ENCODE measurements at places on chromosomes 4 and X.

DNA sequence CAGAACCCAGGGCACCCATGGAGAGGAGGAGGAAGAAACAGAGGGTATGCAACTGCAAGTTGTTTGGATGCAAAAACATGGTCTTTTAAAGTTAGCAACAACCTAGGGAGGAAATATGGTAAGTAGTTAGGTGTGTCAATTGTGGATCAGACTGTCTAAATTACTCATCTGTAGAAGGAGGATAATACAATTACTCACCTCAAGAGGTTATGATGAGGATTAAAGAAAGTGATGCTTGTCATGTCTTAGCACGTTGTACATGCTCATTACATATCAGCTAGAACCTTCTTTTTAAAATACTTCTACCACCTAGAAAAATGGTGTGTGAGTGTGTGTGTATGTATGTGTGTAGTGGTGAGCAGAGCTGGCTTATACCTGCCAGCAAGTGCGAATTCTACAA lies 2.3 kb upstream of the C1QTNF7 start:
- no peak for DNase-seq

DNA sequence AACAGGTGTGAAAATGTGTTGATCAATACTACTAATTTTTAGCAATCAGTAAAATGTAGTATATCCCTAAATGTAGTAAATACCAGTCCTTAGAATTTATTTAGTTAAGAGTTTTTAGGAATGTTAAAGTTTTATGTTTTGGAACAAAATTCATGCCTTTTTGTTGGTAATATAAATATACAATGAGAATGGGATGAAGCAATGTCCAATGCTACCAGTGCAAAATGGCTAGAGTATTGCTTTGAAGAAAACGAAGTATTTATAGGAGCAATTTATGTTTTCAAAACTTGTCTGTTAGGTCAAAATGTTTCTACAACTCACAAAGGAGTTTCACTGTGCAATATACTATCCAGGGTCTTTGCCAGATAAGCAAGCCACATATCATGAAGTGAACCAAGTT lies 851.5 kb downstream of the PCDH18 start:
- no peak for DNase-seq

GRCh38 chr4:4913628-4914027 lies 54.2 kb downstream of the MSX1 start:
- no peak for DNase-seq

- no peak for DNase-seq
Observed at GRCh38 chr4:146975527-146975926, 29.9 kb upstream of the TTC29 start.

GRCh38 chrX:118872102-118872566 lies 48.5 kb downstream of the ZCCHC12 start:
- DNase-seq: no peak

DNA sequence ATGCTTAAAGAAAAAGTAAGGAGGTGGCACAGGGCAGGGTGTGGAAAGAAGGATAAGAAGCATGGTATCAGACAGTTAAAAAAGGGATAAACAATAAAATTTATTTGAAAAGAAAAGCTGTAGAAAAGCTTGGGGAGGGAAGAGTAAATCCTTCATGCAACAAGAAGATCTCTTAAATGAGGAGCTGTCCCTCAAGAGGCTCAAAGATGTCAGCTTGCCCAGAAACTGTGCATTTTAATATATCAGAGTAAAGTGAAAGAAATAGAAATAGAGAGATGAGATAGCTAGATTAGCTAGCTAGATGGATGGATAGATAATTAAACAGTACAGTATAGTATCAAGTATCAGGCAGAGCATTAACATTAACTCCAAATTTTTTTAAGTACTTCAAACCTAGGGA lies 170.3 kb downstream of the LDB2 start:
- DNase-seq: no peak

- DNase-seq: no peak
Observed at GRCh38 chr4:17284323-17285175, 227.3 kb downstream of the QDPR start.

GRCh38 chr4:188988131-188988530 lies 848.9 kb downstream of the TRIML1 start:
- no peak for DNase-seq

DNA sequence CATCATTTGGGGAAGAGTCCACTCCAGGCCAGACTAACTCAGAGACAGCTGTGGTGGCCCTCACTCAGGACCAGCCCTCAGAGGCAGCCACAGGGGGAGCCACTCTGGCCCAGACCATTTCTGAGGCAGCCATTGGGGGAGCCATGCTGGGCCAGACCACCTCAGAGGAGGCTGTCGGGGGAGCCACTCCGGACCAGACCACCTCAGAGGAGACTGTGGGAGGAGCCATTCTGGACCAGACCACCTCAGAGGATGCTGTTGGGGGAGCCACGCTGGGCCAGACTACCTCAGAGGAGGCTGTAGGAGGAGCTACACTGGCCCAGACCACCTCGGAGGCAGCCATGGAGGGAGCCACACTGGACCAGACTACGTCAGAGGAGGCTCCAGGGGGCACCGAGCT lies 3.3 kb upstream of the ERAS start:
- no peak for DNase-seq

DNA sequence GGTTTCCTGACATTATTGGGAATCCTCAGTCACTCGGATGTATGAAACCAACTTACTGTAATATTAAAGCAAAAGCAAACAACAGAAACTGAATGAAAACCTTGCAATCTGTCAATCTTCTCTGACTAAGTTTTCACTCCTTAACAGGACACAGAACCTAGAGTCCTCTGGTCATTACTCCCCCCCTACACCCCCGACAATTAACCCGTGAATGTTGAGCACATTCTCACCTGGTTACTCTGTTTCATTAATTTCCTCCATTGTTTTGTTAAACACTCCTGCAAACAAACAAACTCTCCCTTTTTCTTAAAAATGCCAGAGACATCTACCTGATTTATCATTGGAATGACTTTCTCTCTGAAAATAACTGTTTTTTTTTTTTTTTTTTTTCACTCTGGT lies 469.0 kb upstream of the PRKX start:
- DNase-seq: no peak

DNA sequence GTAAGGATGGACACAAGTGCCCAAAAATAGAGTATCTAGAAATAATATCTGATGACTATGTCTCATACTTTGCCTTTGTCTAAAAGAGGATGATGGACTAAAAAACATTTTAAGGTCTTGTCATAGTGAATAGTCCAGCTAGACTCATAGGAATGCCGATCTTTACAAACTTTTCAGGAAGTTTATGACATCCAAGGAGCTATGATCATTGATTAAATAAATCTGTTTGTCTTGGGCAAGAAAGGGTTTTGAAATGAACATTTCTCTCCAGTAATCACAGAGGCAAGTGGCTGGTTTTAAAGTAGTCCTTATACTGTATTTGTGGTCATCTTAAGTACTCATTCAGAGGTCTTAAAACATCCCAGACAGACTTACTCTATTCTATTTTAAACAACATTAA lies 109.8 kb downstream of the MAPK10 start:
- DNase-seq: no peak

DNA sequence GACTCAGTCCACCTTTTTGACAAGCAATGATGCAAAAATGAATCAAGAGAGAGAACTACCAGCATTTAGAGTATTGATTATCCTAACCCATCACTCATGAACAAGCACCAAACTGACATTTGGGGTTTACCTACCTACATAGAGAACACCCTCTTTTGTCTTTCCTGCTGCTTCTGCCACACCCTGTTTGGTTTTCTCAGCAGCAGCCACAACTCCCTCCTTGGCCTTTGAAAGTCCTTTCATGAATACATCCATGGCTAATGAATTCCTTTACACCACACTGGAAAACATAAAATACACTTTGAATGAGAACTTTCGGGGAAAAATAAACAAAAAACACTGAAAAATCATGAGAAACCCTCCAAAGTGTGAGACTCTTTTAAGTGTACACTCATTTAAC lies 1.5 kb downstream of the SNCA start:
- DNase-seq: no peak

- no peak for DNase-seq
Observed at GRCh38 chrX:7801711-7802110, 41.3 kb upstream of the VCX start.

DNA sequence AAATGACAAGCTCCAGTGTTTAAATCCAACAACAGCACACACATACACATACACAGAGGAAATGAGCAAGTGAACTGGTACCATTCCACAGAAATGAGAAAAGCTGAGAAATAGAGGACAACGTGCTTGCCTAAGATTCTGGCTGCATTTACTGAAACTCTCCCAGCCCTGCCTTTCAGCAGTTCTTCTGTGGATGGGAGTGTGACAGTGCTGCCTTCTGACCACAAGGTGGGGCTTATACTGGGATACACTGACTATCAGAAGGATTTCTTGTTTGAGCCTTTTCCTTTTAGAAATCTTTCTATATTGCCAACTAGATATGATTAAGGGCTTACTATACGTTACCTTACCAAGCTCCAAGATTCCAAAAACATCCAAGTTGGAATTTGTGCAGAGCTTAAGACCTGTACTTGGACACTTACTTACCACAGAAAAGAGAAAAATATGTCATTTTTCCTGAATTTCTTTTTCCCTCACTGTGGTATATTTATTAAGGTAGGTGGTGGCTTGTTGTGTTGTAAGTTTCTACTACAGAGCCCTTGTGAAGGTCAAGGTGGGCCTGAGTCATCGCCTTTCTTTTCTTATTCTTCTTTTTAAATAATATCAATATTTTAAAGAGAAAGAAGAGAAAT lies 10.7 kb upstream of the CXCL8 start:
- peak; percentile 78 for DNase-seq

- DNase-seq: no peak
Observed at GRCh38 chr4:23594125-23594524, 295.7 kb downstream of the PPARGC1A start.

DNA sequence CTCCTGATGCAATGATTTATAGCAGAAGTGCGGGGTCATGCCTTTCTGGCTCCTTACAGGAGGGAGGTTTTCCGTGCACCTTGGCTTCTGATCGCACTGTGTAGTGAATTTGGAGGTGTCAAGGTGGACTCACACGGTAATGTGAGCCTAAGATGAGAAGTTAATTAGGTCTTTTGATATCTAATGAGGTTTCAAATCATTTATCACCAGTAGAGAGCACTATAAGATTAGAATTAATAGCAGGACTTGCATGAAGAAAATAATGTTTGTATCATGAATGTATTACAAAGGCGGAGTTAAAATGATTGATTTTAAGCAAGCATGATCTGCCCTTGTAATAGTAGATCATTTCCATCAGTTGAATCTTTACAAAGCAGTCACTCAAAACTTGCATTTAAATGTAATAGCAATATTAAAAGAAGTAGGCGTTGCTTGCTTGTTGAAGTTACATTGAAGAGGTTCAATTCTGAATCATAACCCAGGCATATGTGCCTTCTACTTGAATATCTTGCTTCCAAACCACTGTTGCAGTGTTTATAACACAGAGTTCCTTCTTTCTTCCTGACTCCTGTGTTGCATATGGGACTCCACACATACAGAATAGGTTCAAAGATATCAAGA lies 152.1 kb downstream of the FMR1NB start:
- DNase-seq: no peak

DNA sequence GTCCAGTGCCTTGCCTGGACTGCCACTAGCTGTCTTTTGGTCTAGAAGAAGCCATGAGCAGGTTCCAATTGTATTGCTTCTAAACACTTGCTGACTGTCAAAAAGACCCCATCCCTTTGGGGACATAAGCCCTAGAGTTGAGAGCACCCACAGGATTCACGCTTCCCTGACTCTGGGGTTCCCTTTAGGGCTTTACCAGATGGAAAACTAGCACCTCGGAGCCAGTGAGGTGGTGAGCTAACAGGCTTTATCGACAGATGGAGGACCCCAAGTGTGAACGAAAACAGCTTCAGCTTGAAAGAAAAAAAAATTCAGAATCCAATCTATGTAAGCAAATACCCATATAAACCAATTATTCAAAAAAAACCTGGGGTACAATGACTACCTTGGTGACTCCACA lies 90.8 kb downstream of the NAA11 start:
- DNase-seq: no peak

GRCh38 chr4:151029537-151029936 lies 14.5 kb upstream of the LRBA start:
- no peak for DNase-seq

- peak; percentile 39 for DNase-seq
Observed at GRCh38 chrX:45449982-45450381, 249.3 kb upstream of the DIPK2B start.

DNA sequence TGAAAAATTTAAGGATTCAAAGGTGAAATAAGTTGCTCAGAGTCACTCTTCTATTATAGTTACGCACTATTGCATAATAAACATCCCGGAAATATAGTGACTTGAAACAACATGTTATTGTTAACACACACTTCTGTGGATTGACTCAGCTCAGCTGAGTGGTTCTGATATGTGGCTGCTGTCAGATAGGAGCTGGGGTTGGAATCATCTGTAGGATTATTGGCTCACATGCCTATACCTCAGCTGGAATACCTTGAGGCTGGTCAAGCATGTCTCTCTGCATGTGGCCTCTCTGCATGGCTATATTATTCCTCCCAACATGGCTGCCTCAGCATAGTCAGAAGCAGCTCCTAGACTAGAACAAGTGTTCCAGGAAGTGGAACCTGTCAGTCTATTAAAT lies 486.7 kb upstream of the MAGEB2 start:
- no peak for DNase-seq

- peak; percentile 79 for DNase-seq
Observed at GRCh38 chr4:142549726-142550463, 296.2 kb downstream of the INPP4B start.

GRCh38 chr4:55312489-55313101 lies 33.4 kb upstream of the SRD5A3 start:
- DNase-seq: peak; percentile 53

Measured in EL (cell line).